GM12878 (cell line): ENCODE measurements at places on chromosomes 5 and 9. TPM values are rescaled to one million over a fixed set of nuclear protein-coding genes. Genes with fewer than 3 reads are reported as not detected.

DNA sequence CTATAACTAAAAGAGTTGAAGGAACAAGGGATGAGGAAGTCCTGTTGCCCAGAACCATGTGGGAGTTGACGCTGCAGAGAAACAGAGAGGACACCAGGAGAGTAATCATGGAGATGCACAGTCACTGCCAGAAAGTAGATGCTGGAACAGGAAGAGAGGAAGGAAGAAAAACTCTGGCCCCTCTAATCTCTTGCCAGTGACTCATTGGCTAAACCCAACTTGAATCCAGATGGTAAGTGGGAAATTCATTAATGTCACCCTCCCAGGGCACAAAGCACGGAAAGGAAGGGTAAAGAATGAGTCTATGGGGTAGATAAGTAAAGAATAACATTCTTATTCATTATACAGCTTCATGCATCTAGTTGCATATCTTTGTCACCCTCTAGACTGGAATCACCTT is 631.9 kb downstream of the PRELID2 start:
- no peak overlapping the region for H3K4me3 ChIP-seq
- H3K4me1 ChIP-seq: no peaks in the 10 kb centered on the region
- no peak for DNase-seq
- H3K36me3 ChIP-seq: no peaks in the 10 kb centered on the region
- H3K27me3 ChIP-seq: no peaks in the 10 kb centered on the region

- no peak overlapping the region for H3K4me3 ChIP-seq
- H3K27me3 ChIP-seq: no peaks in the 10 kb centered on the region
- H3K27ac ChIP-seq: no peak overlapping the region
- no peak for DNase-seq
Observed at GRCh38 chr5:85479849-85480248, 1095.2 kb upstream of the EDIL3 start.

- no peak overlapping the region for H3K27ac ChIP-seq
- H3K4me3 ChIP-seq: no peak overlapping the region
- H3K4me1 ChIP-seq: no peaks in the 10 kb centered on the region
- H3K36me3 ChIP-seq: no peaks in the 10 kb centered on the region
- DNase-seq: no peak
- no peaks in the 10 kb centered on the region for H3K27me3 ChIP-seq
Observed at GRCh38 chr9:98773721-98774120, 22.6 kb downstream of the ANKS6 start.

- H3K4me3 ChIP-seq: no peak overlapping the region
- peak; percentile 62 for DNase-seq
Observed at GRCh38 chr9:118529624-118530214, 825.5 kb downstream of the TLR4 start.

DNA sequence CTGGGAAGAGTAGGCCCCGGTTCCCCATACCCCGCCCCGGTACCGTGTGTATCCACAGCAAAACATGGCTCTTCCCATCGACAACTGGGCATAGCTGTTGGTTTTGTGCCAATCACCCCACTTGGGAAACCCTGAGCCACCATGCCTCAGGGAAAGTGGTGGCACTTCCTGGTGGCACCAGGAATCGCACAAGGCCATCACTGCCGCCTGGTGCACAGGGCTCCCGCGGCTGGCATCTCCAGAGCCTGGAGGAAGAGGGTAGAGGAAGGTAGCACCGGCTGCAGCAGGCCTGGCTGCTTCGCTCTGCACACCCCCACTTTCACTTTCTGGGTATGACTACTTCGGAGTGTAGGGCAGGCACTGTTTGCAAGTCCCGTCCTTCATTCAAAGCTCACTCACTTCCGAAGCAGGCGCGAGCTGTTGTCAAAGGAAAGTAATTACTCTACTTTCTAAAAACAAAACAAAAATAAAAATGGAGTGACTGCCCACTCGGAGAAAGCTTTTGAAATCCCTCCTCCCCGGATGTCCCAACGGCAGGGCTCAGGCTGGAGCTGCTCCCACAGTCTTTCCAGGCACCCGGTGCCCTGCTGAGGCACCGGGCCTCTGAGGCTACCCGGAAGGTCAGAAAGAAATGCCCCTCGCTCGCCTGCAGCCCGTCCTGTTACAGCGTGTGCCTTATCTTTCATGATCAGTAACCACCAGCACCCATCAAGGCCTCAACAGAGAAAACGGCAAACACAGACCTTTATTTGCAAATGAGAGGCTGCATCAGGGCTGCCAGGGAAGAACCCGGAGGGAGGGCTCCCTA is 2.0 kb downstream of the BRD3 start:
- peak; percentile 53 for DNase-seq
- H3K27ac ChIP-seq: peak overlapping the region; percentile 82
- peaks cover 3% of the 10 kb centered on the region; the same call in 1 of the 2 replicates for H3K27me3 ChIP-seq
- H3K4me3 ChIP-seq: peak overlapping the region; percentile 93
- no peaks in the 10 kb centered on the region for H3K36me3 ChIP-seq

DNA sequence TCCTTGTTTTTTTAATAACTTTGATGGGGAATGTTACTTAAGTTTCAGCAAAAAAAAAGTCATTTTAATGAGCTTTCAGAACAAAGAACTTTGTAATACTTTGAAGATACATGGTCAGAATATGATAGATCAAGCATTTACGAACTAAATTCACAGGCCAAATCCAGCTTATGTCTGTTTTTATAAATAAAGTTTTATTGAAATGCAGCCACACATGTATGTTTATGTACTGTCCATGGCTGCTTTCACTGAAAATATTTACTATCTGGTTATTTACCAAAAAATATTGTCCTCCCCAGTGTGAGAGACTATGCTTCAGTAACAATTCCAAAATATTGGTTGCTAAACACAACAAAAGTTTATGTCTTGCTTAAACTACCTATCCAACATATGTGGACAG is 366.7 kb downstream of the PIK3R1 start:
- no peaks in the 10 kb centered on the region for H3K36me3 ChIP-seq
- H3K27me3 ChIP-seq: no peaks in the 10 kb centered on the region
- no peaks in the 10 kb centered on the region for H3K4me1 ChIP-seq
- no peak for DNase-seq
- no peak overlapping the region for H3K4me3 ChIP-seq
- no peak overlapping the region for H3K27ac ChIP-seq

- H3K36me3 ChIP-seq: no peaks in the 10 kb centered on the region
- H3K27me3 ChIP-seq: no peaks in the 10 kb centered on the region
- no peaks in the 10 kb centered on the region for H3K4me1 ChIP-seq
- H3K4me3 ChIP-seq: no peak overlapping the region
- DNase-seq: no peak
Observed at GRCh38 chr9:106333481-106333880, 529.5 kb upstream of the ZNF462 start.

DNA sequence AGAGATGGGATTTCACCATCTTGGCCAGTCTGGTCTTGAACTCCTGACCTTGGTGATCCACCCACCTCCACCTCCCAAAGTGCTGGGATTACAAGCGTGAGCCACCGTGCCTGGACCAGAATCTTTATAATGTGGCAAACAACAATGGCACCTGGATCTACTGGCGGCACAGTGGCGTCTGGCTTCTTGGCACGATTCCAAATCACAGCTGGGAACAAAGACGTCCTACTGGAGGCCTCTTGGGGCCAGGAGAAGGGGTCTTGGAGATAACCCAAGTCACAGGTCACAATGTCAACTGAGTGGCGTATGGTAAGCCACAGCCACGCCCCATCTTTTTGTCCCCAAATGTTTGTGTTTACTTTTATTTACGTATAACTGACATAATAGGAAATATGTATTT is 77.8 kb upstream of the RAPGEF1 start:
- H3K27me3 ChIP-seq: no peaks in the 10 kb centered on the region
- no peak overlapping the region for H3K4me3 ChIP-seq
- H3K27ac ChIP-seq: no peak overlapping the region
- H3K4me1 ChIP-seq: no peaks in the 10 kb centered on the region

DNA sequence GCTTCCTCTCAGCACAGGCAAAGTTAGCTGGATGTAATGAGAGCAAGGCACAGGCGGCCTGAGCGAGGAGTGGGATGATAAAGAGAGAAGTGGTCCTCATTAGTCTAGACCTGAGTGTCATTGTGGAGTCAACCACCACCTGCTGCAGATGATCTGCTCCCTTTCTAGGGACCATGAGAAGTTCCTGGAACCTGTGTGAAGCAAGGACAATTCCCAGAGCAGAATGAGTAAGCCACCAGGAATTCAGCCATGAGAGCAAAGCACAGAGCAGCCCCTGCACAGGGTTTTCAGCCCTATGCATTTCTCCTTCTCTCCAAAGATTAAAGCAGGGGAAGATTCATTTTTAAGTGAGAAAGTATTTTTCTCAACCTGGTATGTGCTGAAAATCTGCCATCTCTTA is 146.8 kb upstream of the SPEF2 start:
- H3K4me1 ChIP-seq: no peaks in the 10 kb centered on the region
- H3K27me3 ChIP-seq: no peaks in the 10 kb centered on the region
- DNase-seq: no peak
- H3K4me3 ChIP-seq: no peak overlapping the region
- H3K36me3 ChIP-seq: no peaks in the 10 kb centered on the region

DNA sequence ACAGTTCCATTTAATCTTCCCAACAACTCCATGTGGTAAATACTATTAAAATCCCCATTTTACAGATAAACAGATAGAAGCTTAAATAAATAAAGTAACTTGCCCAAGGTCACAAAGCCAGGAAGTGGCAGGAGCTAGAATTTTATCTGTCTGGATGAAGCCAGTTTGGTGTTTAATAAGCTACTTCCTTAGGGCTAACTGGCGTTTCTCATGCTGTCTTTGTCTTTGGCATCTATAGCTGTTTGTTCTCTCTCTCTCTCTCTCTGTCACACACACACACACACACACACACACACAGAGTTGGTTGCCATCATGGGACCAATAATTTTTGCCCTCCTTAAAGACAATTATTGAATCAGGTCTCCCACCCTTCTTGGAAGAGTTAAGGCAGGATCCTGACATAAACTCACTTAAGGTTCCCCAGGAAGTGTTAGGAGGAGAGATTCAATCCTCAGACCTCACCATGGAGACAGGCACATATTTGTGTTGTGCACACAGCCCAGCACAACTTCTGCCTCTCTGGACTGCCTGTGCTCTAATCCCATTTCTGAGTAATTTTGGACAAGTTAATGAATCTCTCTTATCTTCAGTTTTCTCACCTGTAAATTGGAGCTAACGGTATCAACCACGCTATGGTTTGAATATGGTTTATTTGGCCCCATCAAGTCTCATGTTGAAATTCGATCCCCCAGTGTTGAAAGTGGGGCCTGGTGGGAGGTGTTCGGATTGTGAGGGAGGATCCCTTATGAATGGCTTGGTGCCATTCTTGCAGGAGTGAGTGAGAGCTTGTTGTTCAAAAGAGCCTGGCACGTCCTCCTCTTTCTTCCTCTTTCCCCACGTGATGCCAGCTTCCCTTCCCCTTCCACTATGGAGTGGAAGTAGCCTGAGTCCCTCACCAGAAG is 8.3 kb upstream of the ADRA1B start:
- H3K4me3 ChIP-seq: no peak overlapping the region
- no peaks in the 10 kb centered on the region for H3K36me3 ChIP-seq
- no peak for DNase-seq
- H3K27me3 ChIP-seq: no peaks in the 10 kb centered on the region; the same call in 1 of the 2 replicates

DNA sequence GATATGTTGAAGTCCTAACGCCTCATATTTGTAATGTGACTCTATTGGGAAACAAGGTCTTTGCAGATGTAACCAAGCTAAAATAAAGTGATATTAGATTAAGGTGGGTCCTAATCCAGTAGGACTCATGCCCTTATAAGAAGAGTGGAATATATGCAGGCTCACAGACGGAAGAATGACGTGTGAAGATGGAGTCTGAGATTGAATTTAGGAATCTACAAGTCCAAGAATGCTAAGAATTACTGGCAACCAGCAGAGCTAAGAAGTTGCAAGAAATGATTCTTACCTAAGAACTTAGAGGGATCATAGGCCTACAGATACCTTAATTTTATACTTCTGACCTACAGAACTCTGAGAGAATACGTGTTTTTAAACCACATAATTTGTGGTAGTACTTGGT is 350.0 kb upstream of the ST8SIA4 start:
- no peak overlapping the region for H3K4me3 ChIP-seq
- no peak for DNase-seq
- no peaks in the 10 kb centered on the region for H3K4me1 ChIP-seq
- no peaks in the 10 kb centered on the region for H3K27me3 ChIP-seq

DNA sequence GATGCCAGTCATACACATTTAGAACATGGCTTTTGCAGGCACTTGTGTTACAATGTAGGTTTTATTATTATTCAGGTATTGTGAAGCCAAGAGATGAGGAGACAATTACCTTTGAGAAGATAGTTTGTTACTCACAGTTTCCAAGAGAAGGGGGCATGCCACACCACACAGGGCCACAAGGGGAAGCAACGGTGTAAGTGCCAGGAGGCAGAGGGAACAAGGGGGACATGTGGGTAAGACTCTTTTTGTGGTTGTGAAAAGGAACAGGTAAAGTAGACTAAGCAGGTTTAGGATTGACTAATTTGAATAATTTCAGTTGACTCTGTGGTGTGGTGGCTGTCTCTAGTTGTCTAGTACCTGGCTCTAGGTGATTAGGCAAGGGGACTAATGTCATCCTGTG is 191.2 kb downstream of the TRPM6 start:
- no peak for DNase-seq
- H3K27me3 ChIP-seq: no peaks in the 10 kb centered on the region; the same call in 1 of the 2 replicates
- no peak overlapping the region for H3K27ac ChIP-seq
- H3K4me3 ChIP-seq: no peak overlapping the region
- H3K4me1 ChIP-seq: no peaks in the 10 kb centered on the region

- H3K27me3 ChIP-seq: no peaks in the 10 kb centered on the region
- H3K4me1 ChIP-seq: no peaks in the 10 kb centered on the region
- H3K27ac ChIP-seq: no peak overlapping the region
- H3K4me3 ChIP-seq: no peak overlapping the region
- no peak for DNase-seq
- no peaks in the 10 kb centered on the region for H3K36me3 ChIP-seq
Observed at GRCh38 chr5:133225671-133226152, 173.9 kb downstream of the HSPA4 start.

The LCP2 gene
- 12.7 and 13.2 TPM in 2 replicates for polyA plus RNA-seq

The MEIKIN gene
- polyA plus RNA-seq: not detected in 2 replicates

The LCN1 gene
- not detected in 2 replicates for polyA plus RNA-seq

The TCF7 gene
- polyA plus RNA-seq: 22.1 and 23.2 TPM in 2 replicates

The LOX gene
- polyA plus RNA-seq: 0.34 and 0.63 TPM in 2 replicates
